Activated CD8-positive, alpha-beta memory T cell treated with anti-CD3 and anti-CD28 coated beads, Interleukin-2, amount 50 U/mL, for 4 hours (primary cell): ENCODE measurements at places on chromosomes 12 and 14.

DNA sequence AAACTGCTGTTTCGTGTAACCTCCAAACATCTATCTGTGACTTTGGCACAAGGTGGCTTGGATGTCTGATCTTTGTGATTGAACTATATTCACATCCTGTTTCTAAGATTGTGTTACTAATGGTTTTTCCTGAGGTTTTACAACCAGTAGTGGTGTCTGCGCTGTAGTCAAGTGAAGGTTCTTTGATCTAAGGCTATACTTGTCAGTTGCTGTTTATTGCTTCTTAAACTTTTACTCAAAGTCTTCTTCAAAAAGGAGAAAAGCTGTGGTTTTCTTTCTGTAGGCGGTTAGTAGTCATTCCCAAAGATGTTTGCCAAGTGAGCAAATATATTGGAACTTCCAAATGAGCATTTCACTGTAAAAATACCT, 12.3 kb upstream of the CALM1 start:
- DNase-seq = no peak

DNA sequence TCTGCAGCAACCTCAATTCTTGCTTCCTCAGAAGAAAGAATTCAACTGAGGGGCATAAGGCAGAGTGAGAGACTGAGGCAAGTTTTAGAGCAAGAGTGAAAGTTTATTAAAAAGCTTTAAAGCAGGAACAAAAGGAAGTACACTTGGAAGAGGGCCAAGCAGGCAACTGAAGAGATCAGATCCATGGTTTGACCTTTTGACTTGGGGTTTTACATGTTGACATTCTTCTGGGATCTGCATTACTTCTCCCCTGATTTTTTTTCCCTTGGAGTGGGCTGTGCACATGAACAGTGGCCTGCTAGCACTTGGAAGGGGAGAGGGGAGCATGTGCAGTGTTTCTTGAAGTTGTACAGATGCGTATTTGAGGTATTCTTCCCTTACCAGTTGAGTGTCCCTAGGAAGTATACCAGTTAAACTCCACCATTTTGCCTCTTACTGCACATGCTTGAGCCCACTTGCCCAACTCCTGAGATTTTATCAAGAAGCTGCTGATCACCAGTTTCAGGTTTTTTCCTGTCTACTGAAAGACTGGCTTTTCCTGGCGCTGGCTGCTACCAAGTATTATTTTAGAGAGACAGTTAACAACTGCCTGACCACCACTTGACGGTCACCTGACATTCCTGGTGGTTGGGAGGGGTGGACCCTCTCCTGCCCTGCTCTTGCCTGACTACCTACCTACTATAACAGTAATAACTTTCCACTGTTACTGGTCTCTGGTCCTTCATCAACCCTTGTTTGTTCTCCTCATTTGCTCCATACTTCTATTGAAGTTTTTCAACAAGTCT, 26.0 kb upstream of the TMTC2 start:
- DNase-seq = no peak

- no peak for DNase-seq
These were observed 46.0 kb downstream of the ATP2B1 start for GRCh38 chr12:89662623-89663022.

- no peak for DNase-seq
These were observed 57.0 kb downstream of the GCH1 start for GRCh38 chr14:54845641-54846040.

DNA sequence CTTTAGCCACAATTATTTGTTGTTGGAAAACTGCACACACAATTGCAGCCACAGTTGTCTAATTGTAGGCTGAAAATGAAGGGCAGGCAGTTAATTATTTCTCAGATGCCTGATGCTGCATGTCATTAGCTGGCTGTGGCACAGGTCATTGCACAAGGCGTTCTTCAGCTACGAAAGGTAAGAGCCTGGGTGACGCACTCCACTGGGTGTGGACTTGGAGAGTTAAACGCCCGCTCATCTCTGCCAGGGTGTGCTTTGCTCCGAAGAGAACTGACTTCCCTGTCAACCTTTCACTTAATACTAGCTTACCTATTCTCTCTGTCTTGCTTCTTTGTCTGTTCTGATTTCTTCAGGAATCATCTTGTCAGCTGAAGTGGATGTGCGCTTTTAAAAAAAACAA, 91.4 kb upstream of the CPM start:
- no peak for DNase-seq

- DNase-seq = no peak
These were observed 11.1 kb upstream of the SIVA1 start for GRCh38 chr14:104741803-104742251.

GRCh38 chr12:92927055-92927435, 2.0 kb downstream of the EEA1 start:
- peak; percentile 48 for DNase-seq

GRCh38 chr12:110282300-110282860, 1.3 kb downstream of the ATP2A2 start:
- DNase-seq = no peak

- DNase-seq = no peak
These were observed 27.7 kb downstream of the PPP1R13B start for GRCh38 chr14:103819503-103820307.

DNA sequence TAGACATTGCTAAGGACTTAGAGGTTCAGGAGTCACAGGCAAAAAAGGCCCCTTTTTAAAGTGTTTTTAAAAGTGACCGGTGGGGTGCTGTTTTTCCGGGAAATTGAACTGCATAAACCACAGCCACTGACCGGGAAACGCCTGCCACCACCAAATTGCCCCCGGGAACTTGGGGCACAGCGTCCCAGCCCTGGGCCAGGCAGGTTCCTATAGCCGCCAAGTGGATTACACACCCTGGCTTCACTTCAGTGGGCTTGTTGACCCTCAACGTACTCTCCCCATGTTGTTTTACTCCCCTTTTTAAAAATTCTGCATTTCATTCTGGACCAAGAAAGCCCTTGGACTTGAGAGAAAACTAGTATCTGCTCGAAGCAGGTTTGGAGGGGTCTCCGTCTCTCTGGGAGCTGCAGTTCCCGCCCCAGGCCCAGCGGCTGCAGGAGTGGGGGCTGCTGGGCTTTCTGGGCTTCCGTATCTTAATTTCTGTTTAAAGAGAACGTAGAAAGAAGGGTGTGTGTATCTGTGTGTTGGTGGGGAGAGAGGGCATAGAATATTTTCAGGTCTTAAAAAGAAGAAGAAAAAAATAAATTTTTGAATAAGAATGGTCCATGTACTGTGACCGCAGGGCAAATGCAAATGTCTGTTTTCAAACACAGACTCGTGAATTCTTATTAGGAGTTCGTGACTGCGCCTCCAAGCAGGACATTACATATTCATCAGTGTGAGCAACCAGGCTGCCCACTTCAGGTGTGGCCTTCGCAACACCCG, 82.9 kb downstream of the PAPOLA start:
- DNase-seq = no peak

DNA sequence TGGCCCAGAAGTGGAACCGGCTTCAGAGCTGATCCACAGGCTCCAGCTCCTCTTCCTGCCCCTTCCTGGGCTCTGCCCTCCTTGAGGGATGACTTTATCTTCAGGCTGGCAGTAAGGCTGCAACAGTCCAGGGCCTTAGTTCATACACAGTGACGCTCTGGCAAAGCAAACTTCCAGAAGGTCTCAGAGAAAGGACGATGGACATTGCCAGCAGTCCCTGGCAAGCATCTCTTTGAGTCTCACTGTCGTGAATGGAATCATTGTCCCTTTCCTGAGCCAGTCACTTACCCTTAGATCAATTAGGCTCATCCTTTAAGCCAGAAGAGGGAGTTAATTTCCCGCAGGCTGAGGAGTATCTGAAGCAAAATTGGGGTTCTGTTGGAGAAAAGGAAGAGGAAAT, 8.6 kb downstream of the AK7 start:
- DNase-seq = no peak

GRCh38 chr14:36279306-36280190, 40.9 kb downstream of the MBIP start:
- no peak for DNase-seq

DNA sequence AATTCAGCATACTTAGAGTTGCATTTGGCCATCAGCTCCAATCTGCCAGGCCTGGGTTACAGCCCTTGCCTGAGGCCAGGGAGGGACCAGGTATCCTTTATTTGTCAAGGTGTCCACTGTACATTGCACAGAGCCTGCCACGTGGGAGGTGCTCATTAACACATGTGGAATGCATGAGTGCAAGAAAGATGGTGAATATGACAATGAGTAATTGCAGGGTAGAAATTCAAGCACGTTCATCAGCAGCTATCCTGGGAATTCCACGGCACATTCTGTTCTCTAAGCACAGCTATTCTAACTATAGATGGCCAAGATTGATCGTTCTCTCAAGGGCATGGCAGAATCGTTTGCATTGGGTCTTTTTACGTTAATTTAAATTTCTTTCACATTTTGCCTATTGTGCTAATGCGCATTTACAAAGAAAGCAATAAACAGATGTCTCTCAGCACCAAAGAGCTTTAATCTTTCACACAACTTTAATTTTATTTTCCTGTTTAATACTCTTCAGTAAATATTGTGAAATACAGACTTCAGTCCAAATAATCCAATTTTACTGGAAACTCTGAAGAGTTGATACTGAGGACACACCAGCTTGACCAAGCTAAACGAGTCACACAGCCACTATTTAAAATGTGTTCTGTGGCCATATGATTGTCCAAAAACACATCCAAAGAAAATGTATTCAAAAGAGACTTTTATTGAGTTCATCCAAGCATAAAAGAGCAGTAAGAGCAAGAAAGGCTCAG, 1025.7 kb upstream of the TMEM132C start:
- no peak for DNase-seq

- no peak for DNase-seq
These were observed 39.8 kb upstream of the GPR68 start for GRCh38 chr14:91284146-91284790.

DNA sequence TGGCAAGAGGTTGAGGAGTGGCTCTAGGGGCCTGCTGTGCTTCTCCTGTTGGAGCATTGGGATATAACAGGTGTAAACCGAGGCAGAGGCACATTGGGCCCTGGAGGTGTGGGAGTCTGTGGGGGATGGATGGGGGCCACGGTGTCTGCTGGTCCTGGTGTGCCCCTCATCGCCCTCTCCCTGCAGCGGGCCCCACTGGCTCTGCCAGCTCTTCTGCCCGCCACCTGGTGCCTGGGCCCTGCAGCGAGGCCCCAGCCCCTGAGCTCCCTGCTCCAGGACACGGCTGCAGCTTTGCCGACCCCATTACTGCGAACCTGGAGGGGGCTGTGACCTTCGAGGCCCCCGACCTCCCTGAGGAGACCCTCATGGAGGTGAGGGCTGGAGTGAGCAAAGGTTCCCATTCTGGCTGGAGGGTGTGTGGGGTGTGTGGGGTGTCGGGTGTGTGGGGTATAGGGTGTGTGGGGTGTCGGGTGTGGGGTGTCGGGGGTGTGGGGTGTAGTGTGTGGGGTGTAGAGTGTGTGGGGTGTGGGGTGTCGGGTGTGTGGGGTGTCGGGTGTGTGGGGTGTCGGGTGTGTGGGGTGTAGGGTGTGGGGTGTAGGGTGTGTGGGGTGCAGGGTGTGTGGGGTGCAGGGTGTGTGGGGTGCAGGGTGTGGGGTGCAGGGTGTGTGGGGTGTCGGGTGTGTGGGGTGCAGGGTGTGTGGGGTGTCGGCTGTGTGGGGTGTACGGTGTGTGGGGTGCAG, 10.6 kb upstream of the PUS1 start:
- no peak for DNase-seq

DNA sequence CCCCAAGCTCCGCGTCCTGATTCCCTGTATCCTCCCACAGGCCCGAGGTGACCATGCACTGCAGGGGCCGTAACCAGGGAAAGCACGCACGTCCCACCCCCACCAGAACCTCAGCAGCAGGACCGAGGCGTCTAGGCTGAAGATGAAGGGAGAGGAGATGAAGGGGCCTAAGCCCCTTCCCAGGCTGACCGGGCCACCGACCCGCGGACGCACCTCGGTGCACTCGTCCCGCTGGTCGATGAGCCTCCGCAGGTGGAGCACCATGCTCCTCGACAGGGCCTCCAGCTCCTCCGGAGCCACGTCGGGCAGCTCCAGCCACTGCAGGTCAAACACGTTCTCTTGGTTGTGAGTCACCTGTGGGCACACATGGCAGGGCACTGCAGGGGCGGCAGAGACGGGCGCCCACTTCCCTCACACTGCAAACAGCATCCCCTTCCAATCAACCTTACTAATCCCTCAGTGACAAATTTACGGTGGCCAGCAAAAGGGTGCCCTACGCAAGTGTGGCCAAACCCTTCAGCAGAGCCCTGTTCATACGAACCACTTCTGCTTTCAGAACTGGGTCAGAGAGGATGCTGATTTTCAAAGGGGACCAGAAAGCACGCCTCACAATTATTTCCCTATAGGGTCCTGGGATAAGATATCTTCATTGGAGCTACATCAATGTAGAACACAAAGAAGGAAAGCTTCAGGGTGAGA, 77.8 kb downstream of the CCDC88C start:
- DNase-seq = no peak

DNA sequence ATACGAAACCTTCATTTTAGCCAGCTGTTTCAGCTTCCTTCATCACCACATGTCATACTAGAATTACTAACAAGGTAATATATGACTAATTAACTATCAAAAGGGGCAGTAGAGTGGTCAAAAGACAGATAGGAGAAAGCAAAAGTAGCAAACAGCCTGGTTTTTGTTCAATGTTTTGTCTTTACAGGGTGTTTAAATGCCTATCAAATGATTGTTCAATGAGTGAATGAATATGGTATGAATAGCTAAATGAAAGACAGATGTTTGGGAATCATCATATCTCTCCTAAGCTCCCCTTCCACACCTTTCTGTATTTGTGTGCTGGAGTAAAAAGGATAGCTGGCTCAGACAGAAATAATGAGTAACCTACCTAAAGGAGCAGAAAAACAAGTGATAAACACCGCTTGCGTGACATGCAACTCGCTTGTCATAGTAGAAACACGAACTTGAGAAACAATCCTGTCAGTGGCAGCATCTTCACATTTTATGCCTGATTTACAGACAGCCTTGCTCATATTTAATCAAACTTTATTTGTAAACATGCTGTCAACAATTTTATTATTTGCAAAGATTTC, 34.2 kb downstream of the ABCC9 start:
- no peak for DNase-seq

DNA sequence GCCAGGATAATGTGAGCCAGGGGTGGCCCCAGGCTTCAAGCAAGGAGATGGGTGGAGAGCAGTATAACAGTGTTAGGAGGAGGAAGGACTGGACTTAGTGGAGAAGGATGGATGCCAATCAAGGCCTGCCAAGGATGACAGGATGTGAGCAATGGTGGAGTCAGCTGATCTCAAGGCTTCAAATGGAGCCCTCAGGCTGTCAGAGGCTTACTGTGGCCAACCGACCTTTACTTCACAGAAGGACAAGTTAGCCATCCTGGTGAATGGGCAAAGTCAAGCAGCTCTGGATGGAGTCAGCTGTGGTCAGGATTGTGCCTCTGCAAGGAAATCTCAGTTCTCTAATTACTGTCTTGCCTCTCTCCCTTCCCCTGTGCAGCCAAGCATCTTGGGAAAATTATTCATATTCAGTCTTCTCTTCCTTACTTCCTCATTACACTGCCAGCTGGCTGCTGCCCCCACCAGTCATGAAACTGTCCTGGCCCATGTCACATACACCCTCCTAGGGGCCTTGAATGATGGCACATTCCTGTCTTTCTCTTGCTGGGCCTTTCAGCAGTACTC, 7.6 kb upstream of the STAT6 start:
- DNase-seq = no peak
